Hypothalamus (tissue), 51 donors: ENCODE measurements at places on chromosomes 5 and 9.

GRCh38 chr5:141665995-141666940 is 15.1 kb upstream of the FCHSD1 start:
- no peak for DNase-seq

DNA sequence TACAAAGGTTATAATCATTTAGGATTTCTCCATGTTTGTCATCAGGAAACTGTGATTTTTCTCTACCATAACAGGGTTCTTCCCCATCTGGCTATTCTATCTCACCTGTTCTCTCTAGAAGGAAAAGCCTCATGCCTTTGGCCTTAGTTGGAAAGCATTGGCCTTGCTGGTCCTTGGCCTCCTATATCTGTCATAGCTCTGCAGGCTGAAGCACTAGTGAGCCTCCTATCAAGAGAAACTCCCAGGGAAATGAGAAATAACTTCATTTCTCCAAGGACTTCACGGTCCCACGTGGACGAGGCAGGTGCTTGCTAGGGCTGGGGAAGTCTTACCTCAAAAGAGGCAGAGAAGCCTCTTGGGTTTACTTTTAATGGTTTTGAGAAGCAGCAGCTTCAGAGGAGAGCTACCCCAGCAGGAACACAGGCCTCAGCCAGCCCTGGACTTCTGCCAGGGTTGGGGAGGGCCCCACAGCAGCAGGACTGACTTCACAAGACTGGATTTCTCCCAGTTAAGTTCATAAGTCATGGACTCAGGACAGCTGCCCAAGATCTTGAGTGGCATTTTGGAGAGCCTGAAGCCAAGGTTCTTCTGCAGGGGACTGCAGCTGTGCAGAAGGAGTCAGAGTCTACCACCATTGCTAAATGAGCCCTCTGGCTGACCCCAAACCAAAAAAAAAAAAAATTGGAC is 15.8 kb upstream of the PSAT1 start:
- DNase-seq = peak; percentile 8

GRCh38 chr5:21058289-21058688 is 1070.3 kb upstream of the CDH18 start:
- DNase-seq = no peak

DNA sequence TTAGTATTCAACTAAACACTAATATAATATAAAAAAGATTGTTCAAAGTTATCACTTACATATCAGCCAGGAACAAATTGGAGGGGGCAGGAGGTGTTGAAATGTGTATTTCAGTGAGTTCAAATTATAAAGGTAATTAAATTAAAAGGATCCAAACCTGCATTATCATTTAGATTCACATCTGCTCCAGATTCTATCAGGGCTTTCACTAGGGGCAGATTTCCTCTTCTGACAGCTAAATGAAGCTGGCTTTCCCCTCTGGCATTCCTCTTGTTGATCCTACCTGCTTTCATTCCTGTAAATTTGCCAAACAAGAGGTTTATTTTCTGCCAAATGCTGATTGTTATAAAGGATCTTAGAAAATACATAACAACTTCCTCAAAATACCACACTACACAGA is 86.3 kb upstream of the GCNT4 start:
- no peak for DNase-seq

- no peak for DNase-seq
These were observed 8.5 kb upstream of the PRXL2C start for GRCh38 chr9:96663506-96664120.

DNA sequence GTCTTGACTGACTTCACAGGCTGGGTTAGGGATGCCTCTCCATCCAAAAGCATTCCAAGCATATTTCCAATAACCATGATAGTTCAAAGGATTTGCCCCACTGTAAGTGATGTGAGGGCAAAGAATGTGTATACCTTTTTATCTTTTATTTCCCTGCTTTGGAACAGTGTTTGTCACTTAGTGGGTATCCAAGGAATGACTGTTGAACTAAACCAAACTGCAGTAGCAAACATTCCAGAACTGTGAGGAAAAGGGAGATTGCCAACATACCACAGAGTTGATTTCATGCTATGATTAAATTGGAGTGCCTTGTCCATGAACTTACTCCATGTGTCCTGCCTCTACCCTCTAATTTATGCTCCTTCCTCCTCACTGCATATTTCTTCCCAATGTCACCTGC is 400.0 kb downstream of the KIAA0825 start:
- DNase-seq = no peak

DNA sequence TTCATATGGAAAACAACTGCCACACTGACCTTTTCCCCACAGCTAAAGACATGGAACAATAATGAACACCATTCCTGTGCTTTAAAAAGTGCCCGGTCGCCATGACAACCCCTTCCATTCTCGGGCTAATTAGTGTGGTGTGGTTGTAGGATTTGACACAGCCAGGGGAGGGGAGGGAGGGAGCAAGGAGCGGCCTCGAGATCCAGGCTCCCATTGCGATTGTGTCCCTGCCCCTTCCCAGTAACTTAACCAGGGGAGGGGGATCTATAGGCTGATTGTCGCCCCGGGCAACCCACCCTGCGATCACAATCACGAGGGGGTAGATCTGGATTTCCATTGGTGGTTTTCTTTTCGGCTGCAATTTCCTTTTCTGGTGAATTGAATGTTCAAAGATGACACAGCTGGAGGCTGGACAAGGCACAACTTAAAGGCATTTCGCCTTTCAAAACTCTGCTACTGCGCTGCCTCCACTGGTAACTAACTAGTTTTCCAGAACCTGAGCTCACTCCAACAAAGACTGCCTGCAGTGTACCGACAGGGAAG is 96.7 kb upstream of the RETREG1 start:
- DNase-seq = peak; percentile 70

DNA sequence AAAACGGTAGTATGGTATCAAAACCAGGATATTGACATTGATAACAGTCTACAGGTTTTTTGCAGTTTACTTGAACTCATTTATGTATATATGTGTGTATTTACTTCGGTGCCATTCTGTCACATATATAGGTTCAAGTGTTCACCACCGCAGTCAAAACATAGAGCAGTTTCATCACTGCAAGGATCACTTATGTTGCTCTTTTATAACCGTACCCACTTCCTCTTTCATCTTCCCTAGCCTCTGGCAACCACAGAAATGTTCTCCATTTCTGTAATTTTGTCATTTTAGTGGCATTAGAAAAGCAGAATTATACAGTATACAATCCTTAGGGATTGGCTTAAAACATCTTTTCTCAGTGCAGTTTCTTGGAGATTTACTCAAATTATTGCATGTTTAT is 90.3 kb downstream of the SH3GL2 start:
- DNase-seq = no peak

DNA sequence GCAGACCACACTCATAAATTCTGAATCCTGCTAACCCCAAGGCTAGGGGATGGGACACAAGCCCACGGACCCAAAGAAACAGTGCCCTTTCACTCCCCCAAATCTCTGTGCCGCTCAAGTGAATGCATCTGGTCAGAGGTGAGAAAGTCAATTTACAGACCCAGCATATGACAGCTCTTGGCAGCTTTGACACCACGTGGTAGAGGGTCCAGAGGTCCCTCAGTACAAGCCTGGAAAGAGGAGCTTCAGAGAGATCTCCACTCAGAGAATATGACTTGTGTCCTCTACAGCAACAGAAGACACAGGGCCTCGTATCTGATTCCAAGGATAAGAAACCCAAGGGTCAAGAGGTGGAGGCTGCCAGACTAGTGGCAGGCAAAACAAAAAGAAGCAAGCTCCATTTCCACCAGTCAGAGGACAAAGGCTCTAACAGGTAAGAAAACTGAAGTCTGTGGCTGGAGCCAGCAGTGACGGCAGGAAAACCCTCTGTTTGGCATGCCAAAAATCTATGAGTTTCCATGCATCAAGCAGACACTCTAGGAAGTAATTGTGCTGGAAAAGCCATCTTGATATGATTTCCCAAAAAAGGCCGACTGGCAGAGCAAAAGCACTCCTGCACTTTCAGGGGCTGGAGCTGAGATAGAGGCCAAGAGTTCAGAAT is 138.7 kb downstream of the UGCG start:
- no peak for DNase-seq

DNA sequence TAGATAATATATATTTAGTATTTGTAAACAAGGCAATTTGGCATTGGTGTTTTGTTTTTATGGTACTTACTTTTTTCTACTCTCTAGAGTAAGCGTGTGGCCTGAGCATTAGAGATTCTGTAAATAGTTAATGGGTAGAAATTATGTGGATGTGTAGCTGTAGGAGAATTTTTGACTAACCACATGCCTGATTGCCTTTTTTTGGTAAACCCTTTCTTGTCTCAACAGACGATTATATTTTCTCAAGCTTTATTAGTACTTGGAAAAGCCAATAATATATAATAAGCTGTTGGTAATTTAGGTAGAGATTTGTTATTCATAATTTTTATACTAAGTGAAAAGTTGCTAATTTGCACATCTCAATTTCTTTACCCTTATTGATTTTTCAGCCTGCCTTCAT is 76.8 kb downstream of the FCHO2 start:
- DNase-seq = no peak

GRCh38 chr5:169804861-169805260 is 167.8 kb downstream of the DOCK2 start:
- DNase-seq = no peak

- DNase-seq = no peak
These were observed 31.6 kb upstream of the ENHO start for GRCh38 chr9:34554211-34555001.

DNA sequence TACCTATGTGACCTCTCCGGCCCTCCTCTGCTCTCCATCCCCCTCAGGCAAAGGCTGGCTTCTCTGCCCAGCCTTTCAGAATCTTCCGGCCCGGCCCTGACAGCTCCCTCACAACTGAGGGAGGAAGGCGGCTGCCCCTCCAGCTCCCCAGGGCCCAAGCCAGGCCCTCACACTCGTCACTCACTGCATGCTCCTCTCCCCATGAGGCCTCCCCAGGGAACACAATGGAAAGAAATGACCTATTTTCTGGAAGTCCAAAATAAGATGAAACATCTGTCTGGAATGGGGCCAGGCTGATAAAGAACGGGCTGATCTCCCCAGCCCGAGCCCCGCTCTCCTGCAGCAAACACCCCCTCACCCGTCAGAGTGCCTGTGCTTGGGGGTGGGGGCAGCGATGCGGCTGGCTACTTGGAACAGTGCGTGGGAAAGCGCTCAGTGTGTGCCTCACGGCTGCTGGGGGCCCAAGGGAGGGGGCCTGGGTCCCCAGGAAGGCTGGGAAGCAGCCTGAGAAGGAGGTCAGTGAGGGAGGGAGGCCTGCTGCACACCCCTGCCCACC is 11.3 kb downstream of the PDGFRB start:
- DNase-seq = no peak
